SJSA1 (cell line): ENCODE measurements at places on chromosomes 2 and 18.

- H3K4me1 ChIP-seq, result peaks cover 76% of the 10 kb centered on the region
- no peak for DNase-seq
- H3K27ac ChIP-seq, result peak overlapping the region; percentile 99
- H3K36me3 ChIP-seq, result no peaks in the 10 kb centered on the region
Measured at GRCh38 chr2:234680688-234681619, 184.1 kb upstream of the ARL4C start.

- no peaks in the 10 kb centered on the region for H3K36me3 ChIP-seq
- H3K4me1 ChIP-seq, result no peaks in the 10 kb centered on the region
- no peak overlapping the region for H3K4me3 ChIP-seq
- no peak overlapping the region for H3K27ac ChIP-seq
- peaks cover 2% of the 10 kb centered on the region; the same call in 1 of the 2 replicates for H3K27me3 ChIP-seq
Measured at GRCh38 chr2:55511508-55512124, 7.9 kb upstream of the CFAP36 start.

DNA sequence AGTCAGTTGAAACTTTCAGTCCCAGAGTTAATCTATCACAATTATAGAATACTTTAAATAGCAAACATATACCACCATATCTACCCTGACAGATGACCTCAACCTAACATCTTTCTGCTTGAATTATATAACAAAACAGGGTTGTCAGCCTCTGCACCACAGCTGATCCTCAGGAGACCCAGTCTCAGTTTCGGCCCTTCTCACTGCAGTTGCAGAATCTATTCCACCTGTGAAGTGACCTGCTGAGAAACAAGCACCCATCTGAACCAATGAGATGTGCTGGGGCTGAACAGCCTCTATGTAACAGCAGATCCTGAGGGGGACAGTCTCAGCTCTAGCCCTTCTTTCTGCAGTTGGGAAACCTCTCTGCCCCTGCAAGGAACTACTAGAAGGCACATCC lies 567.6 kb downstream of the KCNJ3 start:
- no peak overlapping the region for H3K4me3 ChIP-seq
- H3K27ac ChIP-seq, result no peak overlapping the region
- DNase-seq, result no peak
- H3K27me3 ChIP-seq, result no peaks in the 10 kb centered on the region

- no peak overlapping the region for H3K4me3 ChIP-seq
- DNase-seq, result no peak
- peaks cover 66% of the 10 kb centered on the region for H3K4me1 ChIP-seq
- H3K36me3 ChIP-seq, result peaks cover 17% of the 10 kb centered on the region
Measured at GRCh38 chr2:120760446-120761135, 24.9 kb downstream of the GLI2 start.

DNA sequence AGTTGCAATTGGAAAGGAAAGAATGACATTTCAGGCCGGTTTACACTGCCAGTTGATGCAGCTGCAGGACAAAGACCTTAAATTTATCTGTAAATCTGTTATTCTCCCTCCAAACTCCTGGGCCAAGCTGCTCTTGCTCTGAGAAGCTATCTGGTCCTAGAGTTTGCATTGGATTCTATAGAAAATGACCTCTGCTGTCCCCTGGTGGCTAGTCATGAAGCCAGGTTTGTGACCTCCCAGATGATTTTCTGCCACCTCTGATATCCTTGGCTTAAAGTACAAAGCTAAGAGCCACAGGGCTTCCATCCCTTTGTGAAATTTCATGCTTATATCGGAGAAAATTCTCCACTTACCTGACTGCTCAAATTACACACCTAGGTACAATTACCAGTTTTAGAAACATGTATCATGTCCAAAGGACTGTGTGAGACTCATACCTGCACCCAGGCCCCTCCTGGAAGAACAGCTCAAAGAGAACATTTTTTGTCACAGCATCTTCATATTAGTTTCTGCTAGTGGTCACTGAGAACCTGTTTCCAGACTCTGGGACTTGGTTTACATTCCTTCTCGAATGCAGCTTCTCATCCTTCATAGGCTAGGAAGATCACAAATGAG lies 28.9 kb upstream of the IER3IP1 start:
- no peak for DNase-seq
- H3K27me3 ChIP-seq, result peaks cover 14% of the 10 kb centered on the region
- H3K4me1 ChIP-seq, result no peaks in the 10 kb centered on the region
- no peak overlapping the region for H3K27ac ChIP-seq
